ENCODE measurements at places on chromosomes 13 and 19.

DNA sequence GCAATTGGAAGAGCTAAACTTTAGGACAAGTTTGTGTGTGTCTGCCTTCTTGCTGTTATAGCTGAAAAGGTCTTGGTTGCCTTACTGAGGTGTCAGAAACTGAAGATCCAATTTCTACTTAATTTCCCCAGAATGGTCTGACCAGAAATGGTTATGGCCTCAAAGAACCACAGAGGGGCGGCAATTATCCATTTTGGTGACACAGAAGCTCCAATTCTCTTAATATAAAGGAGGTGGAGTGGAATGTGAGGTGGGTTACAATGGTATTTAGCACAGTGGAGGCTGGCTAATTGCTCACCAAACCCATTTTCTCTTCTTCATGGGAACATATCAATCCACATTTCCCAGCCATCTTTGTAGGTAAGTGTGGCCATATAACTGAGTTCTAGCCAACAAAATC is 1157.2 kb downstream of the OLFM4 start:
- DNase-seq, result no peak

DNA sequence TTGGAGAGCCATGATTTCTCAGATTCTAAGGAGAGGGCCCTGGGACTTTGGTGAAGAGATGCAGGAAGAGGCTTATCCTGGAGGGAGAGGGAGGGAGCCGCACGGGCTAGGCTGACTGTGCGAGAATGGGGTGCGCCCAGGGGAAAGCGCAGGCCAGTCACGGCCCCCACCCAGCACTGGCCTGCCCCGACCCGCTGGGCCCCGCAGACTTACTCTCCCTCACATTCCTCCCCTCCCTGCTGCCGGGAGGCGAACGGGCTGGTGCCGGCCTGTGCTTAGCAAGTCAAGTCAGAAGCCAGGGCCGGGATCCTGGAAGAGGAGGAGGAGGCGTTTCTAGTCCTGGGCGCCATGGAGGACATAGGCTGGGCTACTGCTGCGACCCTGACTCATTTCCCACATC is 120.0 kb downstream of the CRYL1 start:
- no peak for DNase-seq

GRCh38 chr13:51148952-51149573 is 38.0 kb upstream of the C13orf42 start:
- DNase-seq, result peak; percentile 45

DNA sequence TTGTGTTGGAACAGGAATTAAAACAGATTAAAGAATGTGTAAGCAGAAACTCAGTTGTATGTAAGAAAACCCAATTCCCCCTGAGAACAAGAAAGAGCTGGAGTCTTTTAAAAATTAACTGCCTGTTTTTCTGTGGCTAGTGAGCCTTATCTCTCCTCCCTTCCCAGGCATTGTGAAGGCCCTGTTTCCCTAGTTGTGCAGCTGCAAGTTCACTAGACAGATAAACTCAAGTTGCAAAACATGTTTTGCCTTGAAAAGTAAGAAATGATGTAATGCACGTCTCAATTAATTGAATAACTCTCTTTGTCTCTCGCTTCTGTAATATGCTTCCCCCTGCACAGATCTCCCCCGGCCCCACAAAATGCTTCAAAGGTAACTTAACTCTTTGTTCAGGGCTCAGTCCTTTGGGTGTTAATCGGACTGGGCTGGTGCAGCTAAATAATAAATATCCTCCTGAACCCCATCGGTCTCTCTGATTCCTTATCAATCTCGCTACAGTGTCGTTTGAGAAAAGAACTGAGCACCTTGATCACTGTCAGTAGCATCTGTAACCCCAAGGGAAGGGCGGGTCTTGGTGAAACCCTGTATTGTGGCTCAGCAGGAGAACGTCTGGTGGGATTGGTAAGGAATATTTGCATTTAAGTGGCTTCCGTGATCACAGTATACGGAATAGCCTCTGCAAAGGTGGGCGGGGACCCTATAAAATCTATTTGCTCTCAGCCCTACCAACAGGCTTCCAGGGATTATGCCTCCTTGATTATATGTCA is 1.6 kb upstream of the ZNF556 start:
- no peak for DNase-seq

GRCh38 chr19:55232986-55233385 is 4.4 kb upstream of the TMEM86B start:
- DNase-seq, result no peak

GRCh38 chr13:32889986-32890565 is 126.1 kb upstream of the KL start:
- DNase-seq, result no peak

DNA sequence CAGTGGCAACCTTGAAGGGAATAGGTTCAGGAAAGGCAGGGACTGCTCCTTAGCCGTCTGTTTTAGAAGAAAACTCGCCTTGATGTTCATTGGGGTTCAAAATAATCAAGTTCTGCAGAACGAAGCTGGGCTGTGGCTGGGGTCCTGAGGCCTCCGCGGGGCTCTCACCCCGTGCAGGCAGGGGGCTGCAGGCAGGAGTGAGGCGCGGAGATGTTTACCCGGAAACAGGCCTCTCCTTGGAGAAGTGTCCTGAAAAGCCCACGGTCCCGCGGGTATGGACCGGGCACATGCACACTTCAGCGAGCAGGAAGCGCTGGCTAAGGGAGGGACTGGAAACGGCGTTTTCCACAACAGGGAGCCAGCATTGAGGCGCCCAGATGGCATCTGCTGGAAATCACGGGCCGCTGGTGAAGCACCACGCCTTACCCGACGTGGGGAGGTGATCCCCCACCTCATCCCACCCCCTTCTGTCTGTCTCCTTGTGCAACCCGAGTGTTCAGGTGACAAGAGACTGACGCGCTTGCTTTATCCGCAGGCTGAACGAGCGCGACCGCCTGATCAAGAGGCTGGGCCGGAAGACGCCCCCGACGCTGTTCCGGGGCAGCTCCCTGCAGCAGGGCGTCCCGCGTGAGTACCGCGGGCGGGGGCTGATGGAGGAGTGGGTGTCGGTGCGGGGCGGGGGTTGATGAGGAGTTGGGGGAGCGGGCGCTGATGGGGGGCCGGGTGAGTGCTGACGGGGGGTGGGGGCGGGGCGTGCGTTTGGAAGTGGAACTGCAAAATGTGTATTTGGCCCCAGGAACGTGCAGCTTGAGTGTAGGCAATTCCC is 39.6 kb downstream of the SHISA2 start:
- DNase-seq, result no peak

GRCh38 chr19:34276614-34277013 is 22.3 kb downstream of the GARRE1 start:
- no peak for DNase-seq

GRCh38 chr13:93227878-93228642 is 1.5 kb downstream of the GPC6 start:
- peak; percentile 87 for DNase-seq

- DNase-seq, result no peak
Observed at GRCh38 chr19:2054763-2055162, 3.7 kb upstream of the MKNK2 start.

- DNase-seq, result peak; percentile 68
Observed at GRCh38 chr13:79392882-79393563, 13.0 kb downstream of the RBM26 start.

- no peak for DNase-seq
Observed at GRCh38 chr19:53612762-53613526, 18.9 kb upstream of the DPRX start.

GRCh38 chr19:39307046-39307821 is 11.0 kb downstream of the IFNL1 start:
- DNase-seq, result no peak

DNA sequence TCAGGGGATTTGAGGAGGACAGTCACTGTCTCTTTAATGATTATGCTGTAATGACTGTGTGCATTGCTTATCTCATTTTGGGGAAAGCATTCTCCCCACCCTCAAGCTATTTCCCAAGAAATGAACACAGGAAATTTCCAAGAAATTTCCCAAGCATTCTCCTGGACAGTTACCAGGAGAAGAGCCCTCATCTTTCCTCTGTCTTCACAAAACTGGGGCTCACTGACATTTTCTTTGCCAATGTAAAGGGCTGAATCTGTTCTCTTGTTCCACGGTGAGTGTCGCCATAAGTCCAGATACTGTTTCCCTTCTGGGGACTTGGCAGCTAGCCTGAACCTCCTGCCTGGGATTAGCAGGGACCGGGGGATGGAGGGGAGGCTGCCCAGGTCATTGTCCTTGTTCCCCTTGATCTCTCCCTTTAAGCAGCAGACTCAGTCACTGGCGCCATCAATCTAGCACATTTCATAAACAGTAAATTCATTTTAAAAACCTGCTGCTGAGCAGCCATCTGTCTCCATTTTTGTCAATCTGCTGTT is 172.8 kb downstream of the DNAJC15 start:
- DNase-seq, result peak; percentile 8

GRCh38 chr13:110424569-110425443 is 117.7 kb downstream of the COL4A2 start:
- DNase-seq, result peak; percentile 68
